RPMI8226 (cell line): ENCODE measurements at places on chromosomes 16 and 17.

GRCh38 chr16:72794986-72795385 is 252.9 kb downstream of the ZFHX3 start:
- DNase-seq, result no peak

DNA sequence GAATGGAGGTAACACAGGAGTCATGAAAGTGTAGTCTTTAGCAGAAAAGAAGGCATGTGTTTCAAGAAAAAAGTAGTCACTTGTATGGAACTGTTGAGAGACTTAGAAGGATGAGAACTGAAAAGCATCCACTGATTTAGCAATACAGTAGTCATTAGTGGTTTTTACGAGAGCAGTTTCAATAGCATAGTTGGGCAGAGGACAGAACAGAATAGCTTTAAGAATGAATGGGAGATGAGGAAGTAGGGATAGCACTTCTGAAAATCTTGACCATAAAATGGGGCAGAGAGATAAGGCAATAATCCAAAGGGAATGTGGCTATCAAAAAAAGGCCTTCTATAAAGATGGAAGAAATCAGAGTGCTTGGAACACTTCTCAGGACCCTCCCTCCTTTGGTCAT is 64.8 kb upstream of the C17orf78 start:
- DNase-seq, result no peak

DNA sequence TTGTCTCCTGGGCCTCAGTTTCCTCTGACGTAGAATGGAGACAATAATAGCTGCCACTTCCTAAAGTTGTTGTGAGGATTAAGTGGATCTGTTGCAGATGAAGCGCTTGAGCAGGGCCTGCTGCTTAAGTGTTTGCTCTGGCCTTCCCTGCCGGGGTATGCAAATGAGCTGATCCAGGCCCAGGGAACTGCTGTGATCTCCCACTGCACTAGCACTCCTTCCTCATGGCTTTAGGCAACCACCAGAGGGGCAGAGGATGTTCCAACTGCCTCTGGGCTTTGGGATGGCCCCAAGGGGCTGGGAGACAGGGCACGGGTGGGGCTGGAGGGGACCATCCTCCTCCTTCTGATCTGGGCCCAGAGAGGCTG is 6.2 kb downstream of the SBK1 start:
- DNase-seq, result no peak

GRCh38 chr17:37358098-37358829 is 17.5 kb upstream of the C17orf78 start:
- DNase-seq, result peak; percentile 71

DNA sequence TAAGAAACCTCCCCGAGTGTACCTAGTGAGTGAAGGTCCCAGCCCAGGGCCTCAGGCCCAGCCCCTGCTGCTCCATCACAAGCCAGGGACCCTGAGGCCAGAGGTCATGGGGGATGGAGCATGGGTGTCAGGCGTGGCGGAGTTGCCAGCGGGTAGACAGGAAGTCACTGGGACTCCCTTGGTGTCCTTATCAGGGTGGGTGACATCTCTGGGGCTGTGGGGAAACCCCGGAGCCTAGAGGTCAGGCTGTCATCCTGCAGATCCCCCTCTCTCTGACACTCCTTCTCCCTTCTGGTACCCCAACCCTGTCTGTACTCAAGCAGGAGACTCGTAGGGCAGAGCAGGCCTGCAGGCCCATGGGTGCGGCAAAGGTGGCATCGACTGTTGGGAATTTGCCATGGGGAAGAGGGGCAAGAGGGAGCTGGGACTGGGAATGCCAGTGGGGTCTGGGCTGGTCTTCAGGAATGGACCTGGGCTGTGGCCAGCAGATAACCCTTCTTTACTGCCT is 10.8 kb upstream of the ADGRG1 start:
- no peak for DNase-seq

DNA sequence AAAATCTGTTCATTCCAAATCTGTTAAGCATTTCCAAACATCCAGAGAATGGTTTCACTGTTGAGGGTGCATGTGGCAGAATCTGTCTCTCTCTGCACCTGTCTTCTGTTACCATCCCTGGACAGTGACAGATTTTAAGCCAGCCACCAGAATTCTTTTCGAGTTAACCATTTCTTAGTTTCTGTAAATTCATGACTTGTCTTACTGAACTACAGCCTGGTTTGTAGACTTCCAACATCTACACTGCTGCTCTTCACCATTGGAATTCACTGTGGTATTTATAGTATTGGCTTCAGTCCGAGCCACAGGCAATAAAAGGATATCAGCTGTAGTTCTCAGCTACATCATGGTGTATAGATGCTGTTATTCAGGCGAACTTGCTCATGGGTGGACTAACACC is 47.6 kb downstream of the GOSR1 start:
- DNase-seq, result no peak

GRCh38 chr16:57358086-57358420 is 530 bp upstream of the CCL22 start:
- DNase-seq, result no peak

DNA sequence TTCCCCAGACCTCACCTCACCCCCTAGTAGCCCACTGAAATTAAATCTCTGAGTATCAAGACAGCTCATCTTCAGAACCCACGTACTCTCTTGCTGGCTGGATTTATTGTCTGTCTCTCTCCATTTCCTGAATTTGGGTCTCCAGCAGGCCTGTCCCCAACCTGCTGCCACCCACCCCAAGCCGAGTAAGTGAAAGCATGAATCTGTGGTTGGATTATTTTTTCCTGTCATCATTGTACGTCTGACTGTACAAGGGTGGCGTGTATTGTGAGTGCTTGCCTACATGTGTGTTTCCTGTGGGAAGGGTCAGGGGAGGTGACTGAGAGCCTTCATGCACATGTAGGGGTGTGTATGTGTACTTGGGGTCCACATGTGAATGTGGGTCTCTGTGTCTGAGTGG is 5.4 kb downstream of the TNP2 start:
- DNase-seq, result no peak

DNA sequence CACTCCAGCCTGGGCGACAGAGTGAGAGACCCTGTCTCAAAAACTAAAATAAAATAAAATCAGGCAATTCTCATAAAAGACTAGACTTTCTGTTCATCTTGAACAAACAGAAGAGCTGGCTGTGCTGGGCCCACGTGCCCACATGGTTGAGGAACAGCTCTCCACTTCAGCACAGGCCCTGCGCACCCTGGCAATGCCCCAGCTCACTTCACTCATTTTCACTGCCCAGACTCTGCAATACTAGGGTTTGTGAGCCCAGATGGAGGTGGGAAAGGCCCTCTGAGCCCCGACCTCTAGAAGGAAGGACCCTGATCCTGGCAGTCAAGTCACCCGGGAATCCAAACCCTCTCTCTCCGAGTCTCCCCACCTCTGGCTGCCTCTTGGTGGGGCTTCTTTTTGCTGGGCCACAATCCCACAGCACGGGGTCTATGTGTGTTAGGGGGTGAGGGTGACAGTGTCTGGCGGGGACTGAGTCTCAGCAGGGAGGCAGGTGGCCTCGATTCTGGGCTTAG is 14.8 kb downstream of the MYLK3 start:
- no peak for DNase-seq

DNA sequence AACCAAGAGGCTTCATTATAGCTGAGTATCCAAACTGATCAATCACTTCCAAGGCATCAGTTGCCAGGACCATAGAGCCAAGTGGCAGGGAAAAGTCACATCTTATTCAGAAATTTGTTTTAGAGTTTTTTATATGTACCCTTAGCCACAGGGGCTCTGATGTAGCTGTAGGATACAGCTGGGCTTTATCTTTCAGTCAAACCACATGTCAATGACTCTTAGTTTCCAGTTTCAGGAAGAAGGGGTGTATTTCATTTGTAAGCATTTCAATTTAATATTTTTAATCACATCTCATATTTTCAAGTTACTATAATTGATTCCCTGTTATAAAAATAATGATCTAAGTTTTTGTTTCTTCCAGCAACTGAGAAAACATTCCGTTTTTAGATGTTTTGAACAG is 2.9 kb upstream of the FLCN start:
- DNase-seq, result no peak

DNA sequence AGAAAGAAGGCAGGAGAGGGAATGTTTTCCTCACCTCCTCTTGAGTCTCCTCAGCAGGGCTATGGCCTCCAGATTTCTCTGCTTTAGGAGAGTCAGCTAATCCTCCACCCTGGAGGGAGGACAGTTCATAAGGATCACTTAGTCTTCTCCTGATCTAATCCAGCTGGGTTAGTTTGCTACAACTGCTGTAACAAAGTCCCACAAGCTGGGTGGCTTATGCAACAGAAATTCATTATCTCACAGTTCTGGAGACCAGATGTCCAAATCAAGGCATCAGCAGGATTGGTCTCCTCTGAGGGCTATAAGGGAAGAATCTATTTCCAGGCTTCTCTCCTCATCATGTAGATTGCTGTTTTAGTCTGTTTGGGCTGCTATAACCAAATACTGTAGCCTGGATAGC is 40.6 kb upstream of the XYLT1 start:
- no peak for DNase-seq

DNA sequence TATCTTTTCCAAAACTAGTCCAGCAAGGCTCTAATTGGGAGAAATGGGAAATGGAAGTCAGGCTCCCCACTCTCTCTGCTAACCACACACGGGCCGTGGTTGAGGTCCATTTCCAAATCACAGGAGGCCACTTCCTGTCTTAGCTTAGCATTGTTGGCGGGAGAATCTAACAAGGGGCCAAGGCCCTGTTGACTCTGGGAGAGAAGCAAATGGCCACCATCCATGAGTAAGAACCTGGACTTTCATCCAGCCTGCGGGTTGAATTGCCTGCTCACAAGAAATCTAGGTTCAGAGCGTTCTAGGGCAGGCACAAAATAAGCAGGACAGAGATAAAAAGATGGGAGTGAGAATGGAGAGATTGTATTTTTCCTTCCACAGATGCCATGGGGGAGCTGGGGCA is 5.7 kb downstream of the FAM20A start:
- peak; percentile 45 for DNase-seq

DNA sequence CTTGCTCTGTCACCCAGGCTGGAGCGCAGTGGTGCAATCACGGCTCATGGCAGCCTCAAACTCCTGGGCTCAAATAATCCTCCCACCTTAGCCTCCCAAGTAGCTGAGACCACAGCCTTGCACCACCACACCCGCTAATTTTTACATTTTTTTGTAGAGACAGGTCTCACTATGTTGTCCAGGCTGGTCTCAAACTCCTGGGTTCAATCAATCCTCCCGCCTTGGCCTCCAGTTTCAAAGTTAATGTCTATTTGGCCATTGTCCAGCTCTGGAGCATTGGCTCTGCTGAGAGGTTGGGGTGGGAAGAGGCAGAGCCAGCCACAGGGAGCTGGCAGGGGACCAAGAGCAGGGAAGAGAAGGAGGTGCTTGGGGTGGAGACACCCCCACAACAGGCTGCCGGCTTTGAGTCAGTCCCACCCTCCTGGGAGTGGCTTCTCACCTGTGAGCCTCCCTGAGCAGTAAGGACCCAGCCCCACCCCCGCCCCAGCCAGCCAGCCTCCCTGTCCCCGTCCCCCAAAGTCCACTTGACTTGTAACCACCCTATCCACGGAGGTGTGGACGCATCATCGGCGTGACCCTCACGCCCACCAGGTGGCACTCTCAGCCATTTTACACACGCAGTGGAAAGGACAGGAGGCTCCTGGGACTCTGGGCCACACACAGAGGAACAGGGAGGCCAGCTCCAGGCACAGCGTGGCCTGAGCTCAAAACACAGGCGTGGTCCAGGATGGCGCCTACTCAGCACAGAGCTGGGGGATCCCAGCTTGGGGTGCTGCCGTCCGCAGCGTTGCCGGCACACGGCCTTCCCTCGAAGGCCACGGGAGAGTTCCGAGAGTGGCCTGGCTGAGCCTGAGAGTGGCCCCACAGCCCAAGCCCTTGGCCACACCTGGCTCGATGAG is 22.8 kb upstream of the PVALEF start:
- peak; percentile 78 for DNase-seq

DNA sequence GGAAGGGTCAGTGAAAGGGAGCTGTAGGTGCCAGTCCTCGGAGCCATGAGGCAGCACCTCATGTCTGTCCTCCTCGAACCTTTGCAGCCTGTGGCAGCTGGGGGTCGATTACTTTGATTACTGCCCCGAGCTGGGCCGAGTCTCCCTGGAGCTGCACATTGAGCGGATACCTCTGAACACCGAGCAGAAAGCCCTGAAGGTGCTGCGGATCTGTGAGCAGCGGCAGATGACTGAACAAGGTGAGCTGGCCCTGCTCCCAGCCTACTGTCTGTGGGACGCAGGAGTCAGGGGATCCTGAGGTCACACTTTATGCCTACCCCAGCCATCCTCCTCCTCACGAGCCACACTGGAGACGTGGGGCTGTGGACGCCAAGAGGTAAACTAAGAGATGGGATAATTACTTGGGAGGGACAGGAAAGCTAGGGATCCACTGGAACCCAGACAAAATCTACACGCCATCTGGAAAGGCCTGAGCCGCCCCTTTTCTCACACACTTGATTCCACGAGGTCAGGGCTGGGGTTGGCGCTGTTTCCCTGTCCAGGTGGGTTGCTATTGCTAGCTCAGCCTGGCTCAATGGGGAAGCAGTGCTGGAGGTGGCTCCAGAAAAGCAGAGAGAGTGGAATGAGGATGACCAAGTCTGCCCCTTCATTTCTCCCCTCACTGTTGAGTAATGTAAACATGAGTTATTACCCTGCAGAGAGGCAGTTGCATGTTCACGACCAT is 26.4 kb downstream of the NUP85 start:
- no peak for DNase-seq

DNA sequence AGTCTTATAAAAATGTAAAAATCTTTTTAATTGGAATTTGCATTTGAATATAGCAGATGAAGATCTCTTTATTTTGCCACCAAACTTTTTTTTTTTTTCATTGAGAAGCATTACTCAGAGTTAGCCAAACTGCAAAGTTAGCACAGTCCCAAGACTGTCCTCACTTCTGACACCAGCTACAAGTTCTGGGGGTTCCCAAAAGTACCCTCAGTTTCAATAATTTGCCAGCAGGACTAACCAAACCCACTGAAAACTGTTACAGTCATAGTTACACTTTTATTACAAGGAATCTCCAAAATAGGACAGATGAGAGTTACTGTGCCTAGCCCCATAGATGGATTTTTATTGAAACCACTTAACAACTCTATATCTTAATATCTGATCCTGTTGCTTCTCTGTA is 144.1 kb downstream of the CHD9 start:
- DNase-seq, result no peak

DNA sequence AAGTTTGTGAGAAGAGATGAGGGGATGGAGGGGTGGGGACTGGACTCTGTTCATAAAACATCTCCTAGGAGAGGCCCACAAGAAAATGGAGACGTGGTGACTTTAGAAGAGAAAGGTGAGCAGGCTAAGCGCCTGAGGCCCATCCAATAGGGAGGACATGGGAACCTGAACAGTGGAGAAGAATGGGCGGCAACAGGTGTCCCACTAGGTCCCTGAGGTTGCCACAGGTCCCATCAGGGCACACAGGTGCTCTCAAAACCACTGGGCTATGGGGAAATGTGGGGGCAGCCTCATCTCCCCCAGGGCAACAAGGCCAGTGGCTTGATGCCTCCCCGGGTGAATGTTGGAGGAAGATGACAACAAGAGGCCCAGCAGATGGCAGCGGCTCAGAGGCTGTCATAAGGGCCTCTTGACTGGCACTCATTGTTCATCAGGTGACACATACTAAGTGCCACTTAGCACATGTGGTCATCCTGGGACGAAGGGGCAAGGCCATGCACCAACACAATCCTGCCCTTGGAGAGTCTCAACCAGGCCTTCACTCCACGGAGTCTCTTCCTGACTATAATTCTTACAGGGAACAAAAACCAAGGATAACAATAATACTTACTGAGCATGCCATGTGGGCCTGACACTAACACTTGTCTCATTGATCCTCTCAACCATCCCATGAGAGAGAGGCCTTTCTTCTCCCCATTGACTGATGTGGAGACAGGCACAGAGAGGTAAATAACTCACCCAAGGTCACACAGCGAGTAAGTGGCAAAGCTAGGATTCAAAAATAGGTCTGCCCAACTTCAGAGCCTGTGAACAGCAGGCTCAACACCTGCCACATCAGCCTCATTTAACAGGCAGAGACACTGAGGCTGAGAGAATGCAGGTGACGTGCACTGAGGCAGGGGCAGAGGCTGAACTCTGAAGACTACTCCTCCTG is 38.0 kb downstream of the CUEDC1 start:
- DNase-seq, result peak; percentile 64
